AG09319 (cell line): ENCODE measurements at places on chromosomes 4 and X.

DNA sequence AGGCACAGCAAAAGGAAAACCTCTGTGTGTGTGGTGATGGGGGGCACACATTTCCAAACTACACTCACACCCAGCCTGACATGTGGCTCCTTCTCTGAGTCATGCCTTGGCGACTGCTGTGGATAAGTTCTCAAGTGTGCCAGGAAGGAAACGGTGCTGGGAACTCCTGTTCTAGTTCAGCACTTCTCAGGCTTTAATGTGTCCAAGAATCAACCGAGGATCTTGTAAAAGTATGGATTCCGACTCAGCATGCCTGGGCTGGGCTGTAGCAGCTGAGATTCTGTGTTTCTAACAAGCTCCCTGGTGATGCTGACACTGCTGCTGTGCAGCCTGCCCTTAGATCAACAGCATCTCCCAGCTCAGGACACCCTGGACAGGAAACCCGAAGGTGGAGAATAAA, 20.2 kb downstream of the CLNK start:
- DNase-seq = peak; percentile 12

GRCh38 chr4:163679189-163679588, 184.7 kb downstream of the TMA16 start:
- no peak for DNase-seq

- no peak for DNase-seq
Measured at GRCh38 chr4:124025428-124025827, 628.8 kb downstream of the SPRY1 start.

GRCh38 chr4:87717276-87718031, 67.4 kb downstream of the DMP1 start:
- no peak for DNase-seq

DNA sequence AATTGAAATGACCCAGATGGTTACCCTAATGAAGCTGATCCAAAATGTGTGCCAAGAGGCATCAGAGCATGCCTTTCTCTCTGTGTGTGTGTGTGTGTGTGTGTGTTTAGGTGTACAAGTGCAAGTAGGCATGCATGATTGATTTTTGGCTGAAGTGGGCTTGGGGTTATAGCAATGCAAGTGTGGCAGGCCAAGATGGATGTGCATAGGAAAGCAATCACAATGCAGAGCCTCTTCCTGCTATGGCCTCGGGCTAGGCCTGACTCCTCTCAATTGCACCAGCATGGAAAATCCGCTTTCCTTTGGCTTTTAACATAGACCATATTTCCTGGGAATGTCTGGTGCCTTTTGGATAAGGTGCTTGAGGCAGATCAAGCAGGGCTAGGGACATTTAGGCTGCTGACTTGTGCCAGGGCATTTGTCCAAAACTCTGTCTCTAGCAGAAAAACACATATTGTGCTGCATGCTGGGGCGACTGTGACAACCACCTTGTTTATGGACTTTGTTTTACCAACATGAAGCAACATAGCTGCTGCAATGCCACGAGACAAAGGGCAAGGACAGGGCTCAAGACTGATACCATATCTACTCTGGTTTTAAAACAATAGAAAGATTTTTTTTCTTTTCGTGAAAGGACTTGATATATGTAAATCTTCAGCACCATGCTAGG, 395.7 kb downstream of the RAPGEF2 start:
- DNase-seq = no peak

GRCh38 chrX:111888600-111888999, 12.6 kb downstream of the TRPC5OS start:
- DNase-seq = no peak

- DNase-seq = no peak
Measured at GRCh38 chr4:114649908-114650307, 51.3 kb downstream of the UGT8 start.
